Amygdala (tissue), 56 donors: ENCODE measurements at places on chromosomes 4 and X.

DNA sequence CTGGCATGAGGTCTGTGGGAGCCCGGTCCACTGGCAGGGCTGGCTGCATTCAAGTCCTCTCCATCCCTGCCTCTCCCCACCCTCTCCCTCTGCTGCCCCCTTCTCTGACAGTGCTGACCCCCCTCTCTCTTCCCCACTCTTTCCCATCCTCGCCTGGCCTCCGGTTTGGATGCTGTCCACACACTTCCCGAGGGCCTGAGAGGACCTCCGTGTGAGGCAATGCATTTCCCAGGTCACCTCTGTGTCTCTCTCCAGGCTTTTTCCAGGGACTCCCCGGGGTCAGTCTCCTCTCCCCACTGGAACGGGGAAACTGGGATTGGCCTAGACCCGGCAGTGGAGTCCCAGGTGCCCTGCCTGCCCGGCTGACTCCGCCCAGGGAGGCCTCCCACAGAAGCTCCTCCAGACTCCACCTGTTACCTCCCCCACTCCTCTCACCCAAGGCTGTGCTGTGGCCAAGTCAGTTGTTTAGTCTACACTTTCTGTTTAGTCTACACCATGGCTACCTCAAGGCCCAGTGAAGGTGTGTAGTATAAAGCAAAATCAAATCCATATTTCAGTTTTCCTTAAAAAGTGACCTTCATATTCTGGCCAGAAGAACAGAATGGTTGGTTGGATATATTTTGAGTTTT lies 146.8 kb downstream of the PTTG2 start:
- no peak for DNase-seq

DNA sequence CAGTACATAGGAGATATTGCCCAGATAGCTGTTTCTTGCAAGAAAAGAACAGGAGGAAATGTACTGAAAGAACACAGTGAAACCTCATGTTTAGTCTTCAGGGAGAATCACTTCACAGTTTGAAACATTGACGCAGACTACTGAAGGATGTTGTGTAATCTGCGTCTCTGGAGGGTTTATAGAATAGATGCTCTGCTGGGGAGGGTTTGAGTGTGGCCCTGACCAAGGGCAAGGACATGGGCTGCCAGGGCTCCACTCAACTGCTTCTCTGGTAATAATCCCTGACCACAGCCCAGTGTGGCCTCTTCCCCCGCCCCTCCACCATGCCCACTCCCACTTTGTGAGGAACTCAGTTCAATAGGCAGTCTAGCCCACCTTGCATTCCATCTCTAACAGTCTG lies 15.8 kb upstream of the ACE2 start:
- no peak for DNase-seq

- no peak for DNase-seq
Measured at GRCh38 chrX:97416461-97416860, 532.8 kb downstream of the RPA4 start.

- DNase-seq = no peak
Measured at GRCh38 chr4:33386764-33387163, 2666.6 kb downstream of the PCDH7 start.
